Hair follicular keratinocyte (primary cell): ENCODE measurements at places on chromosomes 5 and 9. TPM values are rescaled to one million over a fixed set of nuclear protein-coding genes. Genes with fewer than 3 reads are reported as not detected.

The BTNL3 gene
- total RNA-seq, result not detected in 2 replicates

The CCL27 gene
- total RNA-seq, result not detected in 2 replicates

The DAPK1 gene
- 0.55 and 1.0 TPM in 2 replicates for total RNA-seq

The FAM163B gene
- not detected in 2 replicates for total RNA-seq

The IGIP gene
- total RNA-seq, result 0.87 and 1.9 TPM in 2 replicates

The CFAP90 gene
- not detected in 2 replicates for total RNA-seq

The PTGDS gene
- total RNA-seq, result not detected in 2 replicates

The HSPB3 gene
- total RNA-seq, result not detected in 2 replicates
